ENCODE measurements at places on chromosomes 6 and 20. TPM values are rescaled to one million over a fixed set of nuclear protein-coding genes. Genes with fewer than 3 reads are reported as not detected.

Gene MCCD1
- total RNA-seq = not detected

Gene WFDC5
- not detected for total RNA-seq

Gene TOX2
- 0.88 TPM for total RNA-seq

Gene PDE7B
- 25.3 TPM for total RNA-seq

Gene MOXD1
- 19.5 TPM for total RNA-seq

Gene STMN3
- 1.1 TPM for total RNA-seq

Gene TPD52L1
- 22.7 TPM for total RNA-seq

Gene HRH3
- total RNA-seq = not detected

Gene PPP1R16B
- total RNA-seq = not detected

Gene POU5F1
- 0.29 TPM for total RNA-seq
